Activated CD4-positive, alpha-beta T cell treated with anti-CD3 and anti-CD28 coated beads for 48 hours (primary cell): ENCODE measurements at places on chromosomes 7 and 10.

DNA sequence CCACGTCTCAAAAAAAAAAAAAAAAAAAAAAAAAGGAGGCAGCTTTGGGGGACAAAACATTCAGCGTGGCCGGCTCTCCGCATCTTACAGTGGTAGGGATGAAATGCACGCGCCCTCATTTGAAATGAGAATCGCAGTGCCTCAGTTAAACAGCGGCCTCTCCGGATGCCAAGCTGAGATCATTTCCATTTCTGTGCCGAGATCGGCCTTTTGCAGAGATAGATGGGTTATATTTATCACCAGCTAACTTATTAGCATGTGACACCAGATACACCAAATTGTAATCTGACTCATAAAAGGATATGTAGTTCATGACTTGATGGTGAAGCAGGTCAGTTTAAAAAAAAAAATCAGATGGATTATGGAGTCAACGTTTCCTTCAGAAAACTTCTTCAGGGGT lies 138.7 kb downstream of the CUX1 start:
- DNase-seq: no peak

DNA sequence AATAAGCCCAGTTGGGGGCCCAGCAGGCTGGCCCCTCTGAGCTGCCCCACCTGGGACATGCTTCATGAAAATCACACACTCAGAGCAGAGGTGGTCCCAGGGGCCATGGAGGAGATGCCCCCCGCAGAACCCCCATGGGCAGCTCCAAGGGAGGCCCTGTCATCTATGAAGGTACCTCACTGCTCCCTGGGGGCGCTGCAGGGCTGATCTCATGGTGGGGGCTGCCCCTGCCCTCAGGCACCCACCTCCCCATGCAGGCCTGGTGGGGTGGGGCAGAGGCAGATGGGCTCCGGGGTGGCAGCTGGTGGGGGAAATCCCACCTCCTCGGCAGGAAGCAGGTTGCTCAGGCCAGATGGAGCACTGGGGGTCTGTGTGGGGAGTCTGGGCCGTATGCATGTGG lies 60.5 kb downstream of the YKT6 start:
- DNase-seq: no peak

- no peak for DNase-seq
These were observed 641.8 kb upstream of the FOXK1 start for GRCh38 chr7:4040109-4040928.

DNA sequence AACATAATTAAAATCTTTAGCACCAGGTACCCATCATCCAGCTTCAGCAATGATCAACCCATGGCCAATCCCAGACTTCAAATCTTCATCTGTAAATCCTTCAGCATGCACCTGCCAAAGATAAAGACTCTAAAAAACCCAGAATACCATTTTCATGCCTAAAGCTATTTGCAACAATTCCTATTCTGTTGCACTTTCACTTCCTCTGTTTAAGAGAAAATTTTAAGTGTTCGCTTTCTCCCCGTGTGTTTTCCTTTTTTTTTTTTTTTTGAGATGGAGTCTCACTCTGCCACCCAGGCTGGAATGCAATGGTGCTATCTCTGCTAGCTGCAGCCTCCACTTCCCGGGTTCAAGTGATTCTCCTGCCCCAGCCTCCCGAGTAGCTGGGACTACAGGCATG lies 31.8 kb upstream of the HTR5A start:
- DNase-seq: no peak

DNA sequence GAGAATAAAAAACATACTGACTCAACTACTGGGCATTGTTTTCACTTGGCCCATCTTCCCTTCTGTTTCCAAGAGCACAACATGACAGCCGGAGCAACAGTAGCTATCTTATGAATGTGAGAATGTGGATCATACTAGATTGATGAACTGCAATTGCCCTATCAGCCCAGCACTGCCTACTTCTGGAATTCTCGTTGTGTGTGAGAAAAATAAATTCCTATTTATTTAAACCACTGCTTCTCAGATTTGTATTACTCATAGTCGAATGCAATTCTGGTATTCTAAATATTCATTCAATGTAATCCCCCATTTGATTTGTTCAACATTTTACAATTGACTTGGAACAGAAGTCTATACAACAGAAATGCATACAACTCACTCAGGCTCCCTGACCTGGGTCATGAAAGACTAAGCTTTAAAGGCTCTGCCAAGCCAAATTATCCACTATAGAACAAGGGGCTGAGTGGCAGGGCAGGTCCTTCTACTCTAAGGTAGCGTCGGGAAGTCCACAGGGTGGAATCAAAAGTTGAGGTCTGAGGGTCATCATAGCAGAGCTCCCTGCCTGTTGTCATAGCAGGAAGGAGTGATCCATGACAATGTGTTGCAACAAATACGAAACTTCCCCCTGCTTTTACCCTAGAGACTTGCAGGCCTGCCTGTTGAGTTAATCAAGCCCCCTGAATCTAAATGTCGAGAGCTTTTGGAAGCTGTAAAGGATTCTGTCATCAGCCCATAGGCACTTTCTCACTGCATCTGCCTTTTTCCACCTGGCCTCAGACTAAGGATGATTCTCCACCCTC lies 12.4 kb upstream of the JAZF1 start:
- no peak for DNase-seq

- DNase-seq: peak; percentile 97
These were observed 1.3 kb downstream of the INSIG1 start for GRCh38 chr7:155298834-155299534.

- DNase-seq: no peak
These were observed 29.1 kb upstream of the VPS41 start for GRCh38 chr7:38938001-38938485.

- no peak for DNase-seq
These were observed 352.4 kb downstream of the GALNT17 start for GRCh38 chr7:71484380-71484779.

- no peak for DNase-seq
These were observed 80.1 kb upstream of the CAPZA2 start for GRCh38 chr7:116782177-116782711.
